ENCODE measurements at places on chromosomes 5 and 9.

- no peak for DNase-seq
Measured at GRCh38 chr5:37568893-37569292, 189.8 kb downstream of the WDR70 start.

GRCh38 chr5:31255041-31255440 is 61.6 kb downstream of the CDH6 start:
- no peak for DNase-seq

GRCh38 chr9:93298498-93299417 is 114.8 kb downstream of the WNK2 start:
- DNase-seq = no peak

DNA sequence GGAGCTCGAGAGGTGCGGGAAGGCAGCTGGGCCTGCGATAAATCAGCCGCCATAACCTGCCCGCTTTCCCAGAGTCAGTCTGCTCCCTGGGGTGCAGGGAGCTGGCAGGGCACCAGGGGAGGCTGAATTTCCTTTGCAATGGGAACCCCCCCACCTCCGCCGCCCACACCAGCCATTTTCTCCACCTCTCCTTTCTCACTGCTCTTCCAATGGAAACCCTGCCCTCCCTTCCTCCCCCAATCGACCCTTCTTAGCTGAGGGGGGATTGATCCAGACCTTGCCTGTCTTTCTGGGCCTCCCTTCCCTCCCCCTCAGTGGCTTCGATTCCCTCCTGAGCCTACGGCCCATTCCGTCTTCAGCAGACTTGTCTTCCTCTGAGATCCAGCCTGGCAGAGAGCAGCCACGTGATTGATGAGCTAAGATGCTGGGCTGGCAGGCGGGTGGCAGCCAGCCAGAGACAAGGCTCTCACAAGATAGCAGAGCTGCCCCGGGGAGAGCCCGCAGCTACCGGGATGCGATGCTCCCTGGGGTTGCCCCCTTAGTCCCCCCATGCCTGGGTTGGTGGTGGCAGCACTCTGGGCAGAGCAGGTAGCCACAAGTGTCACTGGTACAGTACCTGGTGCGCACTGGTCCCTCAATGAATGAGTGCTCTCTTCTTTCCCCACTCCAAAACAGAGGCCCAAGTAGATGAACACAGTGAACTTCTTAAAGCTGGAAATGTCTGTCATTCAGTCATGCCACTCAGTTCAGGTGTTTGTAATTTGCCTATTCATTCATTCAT is 53.7 kb upstream of the FABP6 start:
- no peak for DNase-seq

DNA sequence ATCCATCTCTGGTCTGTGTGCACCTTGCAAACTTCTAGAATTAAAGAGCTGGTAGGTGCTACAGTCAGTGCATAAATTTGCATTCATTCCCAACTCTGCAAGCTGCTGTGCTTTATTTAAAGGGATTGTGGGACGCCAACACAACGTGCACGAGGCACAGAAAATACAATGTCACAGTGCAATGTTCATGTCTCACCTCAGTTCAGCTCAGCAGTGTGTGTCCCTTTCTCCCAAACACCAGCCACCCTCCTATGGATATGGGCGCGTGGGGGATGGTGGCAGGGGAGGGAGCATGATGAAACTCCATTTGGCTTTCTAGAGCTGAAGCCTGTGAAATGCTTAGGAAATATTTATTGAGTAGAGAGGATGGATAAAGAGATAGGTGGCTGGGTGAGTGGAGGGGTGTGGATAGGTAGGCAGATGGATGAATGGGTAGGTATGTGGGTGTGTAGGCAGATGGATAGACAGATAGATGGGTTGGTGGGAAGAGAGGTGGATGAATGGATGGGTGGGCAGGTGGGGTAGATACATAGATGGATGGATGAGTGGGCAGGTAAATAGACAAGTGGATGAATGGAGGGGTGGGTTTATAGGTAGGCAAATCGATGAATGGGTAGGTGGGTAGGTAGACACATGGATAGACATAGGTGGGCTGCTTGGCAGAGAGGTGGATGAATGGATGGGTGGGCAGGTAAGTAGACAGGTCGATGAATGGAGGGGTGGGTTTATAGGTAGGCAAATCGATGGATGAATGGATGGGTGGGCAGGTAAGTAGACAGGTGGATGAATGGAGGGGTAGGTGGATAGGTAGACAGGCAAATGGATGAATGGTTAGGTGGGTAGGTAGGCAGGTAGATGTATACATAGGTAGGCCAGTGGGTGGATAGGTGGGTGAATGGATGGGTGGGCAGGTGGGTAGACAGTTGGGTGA is 92.7 kb upstream of the FCN2 start:
- DNase-seq = no peak

- DNase-seq = no peak
Measured at GRCh38 chr5:137016783-137017324, 482.3 kb downstream of the SPOCK1 start.

DNA sequence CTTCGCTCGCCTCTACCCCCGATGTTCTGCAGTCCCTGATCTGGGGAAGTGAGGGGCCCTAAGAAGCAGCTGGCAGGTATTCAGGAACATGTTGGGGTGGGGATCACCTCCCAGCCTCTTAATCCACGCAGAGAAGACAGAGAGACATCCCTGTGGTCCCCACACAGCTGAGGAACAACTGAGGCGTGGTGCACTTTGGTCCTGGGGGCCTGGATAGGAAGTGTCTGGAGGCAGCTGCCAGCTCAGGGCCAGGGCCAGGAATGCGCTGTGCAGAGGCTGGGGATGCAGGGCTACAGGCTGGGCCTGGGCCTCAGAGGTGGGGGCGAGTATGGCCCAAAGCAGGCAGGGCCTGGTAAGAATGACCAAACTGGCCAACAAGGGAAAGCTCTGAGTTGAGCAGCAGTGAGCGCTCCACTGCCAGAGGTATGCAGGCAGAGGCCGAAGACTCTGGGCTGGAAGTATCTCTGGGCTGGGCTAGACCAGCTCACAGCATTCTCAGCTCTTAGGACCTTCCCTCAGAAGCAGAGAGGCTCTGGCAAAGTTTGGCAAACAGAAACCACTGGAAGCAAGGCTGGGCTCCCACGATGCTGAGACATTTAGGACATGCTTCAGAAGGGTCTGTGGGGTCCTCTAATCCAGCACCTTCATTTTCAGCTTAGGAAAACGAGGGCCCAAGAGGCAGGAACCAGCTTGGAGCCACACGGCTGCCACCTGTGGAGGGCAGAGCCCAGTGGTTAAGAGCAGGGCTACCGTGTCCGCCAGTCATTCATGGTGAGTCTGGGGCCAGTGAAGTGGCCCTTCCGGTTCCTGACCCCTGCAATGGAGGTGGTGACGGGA is 174.4 kb downstream of the GAPVD1 start:
- DNase-seq = no peak

- no peak for DNase-seq
Measured at GRCh38 chr5:131104169-131104808, 60.8 kb downstream of the HINT1 start.

- no peak for DNase-seq
Measured at GRCh38 chr9:12701126-12701525, 7.9 kb downstream of the TYRP1 start.

GRCh38 chr5:167247816-167248215 is 1043.6 kb upstream of the WWC1 start:
- no peak for DNase-seq

DNA sequence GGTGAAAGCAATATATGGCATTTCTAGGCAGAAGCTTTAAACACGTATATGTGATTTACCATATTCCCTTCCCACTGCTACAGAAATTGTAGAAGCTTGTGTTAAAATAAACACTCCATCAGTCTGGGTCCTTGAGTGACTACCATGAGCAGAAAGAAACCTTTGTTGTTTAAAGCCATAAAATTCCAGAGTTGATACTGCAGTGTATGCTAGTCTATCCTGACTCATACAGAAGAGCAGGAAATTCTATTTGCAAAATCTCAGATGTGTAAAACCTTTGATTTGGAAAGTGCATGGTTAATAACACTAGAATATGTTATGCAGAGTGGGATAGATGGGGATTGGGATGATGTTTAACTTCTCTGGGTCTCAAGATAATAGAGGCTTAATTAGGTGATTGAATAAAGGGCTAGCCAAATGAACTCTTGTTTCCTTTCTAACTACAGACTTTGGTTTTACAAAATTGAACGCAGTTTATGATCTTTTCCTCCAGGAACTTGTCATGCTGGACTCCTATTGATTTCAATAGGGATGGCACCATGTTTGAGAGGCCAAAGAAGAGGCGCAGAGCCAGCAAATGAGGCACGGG is 282.7 kb upstream of the VLDLR start:
- no peak for DNase-seq

- no peak for DNase-seq
Measured at GRCh38 chr5:76207120-76207519, 123.9 kb downstream of the SV2C start.

- DNase-seq = no peak
Measured at GRCh38 chr5:134063188-134063820, 51.2 kb upstream of the TCF7 start.

GRCh38 chr5:5077236-5077635 is 62.9 kb upstream of the ADAMTS16 start:
- DNase-seq = no peak

DNA sequence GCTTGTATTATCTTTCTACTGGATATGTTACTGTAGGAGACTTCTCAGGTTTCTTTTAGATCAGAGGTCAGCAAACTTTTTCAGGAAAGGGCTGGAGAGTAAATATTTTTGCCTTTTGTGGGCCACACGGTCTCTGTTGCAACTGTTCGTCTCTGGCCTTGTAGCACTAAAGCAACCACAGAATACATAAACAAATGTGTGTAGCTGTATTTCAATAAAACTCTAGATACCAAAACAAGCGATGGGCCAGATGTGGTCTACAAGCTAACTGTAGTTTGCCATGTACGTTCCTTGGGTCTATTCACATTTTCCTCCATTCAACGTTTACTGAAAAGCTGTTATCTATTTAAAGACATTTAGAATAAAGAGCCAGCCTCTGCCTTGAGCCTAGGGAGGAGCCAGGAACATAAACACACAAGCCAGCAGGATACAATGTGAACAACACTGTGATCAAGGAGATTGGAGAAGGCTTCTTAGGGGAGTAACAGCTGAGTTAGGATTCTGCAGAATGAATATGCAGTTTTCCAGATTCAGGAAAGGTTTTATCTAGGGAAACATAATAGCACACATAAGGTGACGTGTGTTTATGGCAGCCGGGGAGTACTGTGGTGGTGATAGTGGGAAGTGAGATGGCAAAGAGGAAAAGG is 33.0 kb upstream of the HOMER1 start:
- no peak for DNase-seq

- DNase-seq = no peak
Measured at GRCh38 chr5:104942735-104943134, 1380.1 kb upstream of the NUDT12 start.

DNA sequence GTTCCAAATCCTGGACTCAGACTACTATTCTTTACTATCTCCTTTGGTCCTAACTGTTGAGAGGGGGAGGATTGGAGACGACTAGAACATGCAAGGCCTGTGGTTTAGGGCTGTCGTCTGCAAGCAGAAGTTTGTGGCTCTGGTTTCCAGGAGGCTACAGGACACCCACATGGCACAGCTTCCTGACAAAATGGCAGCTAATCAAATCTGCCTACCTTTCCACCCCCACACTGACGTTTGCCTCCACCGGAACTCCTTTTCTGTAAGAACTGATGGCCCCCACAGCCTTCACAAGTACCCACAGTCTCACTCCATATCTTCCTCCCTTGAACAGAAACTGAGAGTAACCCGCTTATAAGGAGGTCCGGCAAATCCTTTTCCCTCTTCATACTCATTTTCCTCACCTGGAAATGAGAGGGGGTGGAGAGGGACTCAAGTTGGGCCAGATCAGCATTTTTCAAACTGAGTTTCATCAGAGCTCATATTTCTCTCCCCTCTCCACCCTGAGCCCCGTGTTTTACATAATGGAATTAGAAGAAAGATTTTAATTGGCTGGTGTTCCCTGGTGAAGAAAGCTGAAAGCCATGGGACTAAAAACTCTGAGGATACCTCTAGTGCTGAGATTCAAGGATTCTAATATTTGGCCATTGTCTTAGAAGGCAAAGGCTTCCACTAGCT is 5.2 kb downstream of the SLC31A2 start:
- peak; percentile 12 for DNase-seq

- DNase-seq = no peak
Measured at GRCh38 chr5:151661968-151662732, 24.6 kb downstream of the SPARC start.

DNA sequence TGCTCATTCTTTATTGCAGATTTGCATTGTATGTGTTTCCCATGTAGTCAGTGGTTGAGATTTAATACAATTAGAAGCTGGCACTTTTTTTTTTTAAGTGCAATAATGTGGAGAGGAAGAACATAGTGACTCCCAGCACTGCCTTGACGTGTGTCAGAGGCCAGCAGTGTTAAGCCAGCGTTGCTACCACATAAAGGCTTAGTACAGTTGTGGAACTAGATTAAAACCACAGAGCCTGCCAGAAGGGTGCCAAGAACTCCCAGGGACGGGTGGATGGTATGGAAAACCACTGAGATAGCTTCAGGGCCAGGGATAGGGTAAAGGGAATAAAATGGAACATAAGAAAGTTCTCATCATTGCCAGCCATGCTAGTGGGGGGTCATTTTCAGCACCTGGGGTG is 142.9 kb downstream of the TRIO start:
- DNase-seq = no peak

DNA sequence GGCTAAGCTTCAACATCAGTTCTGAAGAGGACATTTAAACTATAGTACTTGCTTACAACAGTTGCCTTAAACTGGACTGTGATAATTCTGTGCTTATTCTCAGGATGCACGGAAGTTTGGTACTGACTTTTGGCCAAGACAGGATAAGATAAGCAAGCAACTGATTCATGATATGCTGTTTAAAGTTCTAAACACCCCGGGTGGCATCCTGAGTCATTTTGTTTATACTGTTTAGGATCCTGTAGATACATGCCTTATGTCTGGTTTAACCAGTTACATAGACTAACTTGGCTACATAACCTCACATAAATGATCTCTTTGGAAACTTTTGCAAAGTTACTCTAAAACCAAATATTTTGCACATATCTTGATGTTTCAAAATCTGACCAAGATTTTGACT is 95.9 kb downstream of the CDH9 start:
- no peak for DNase-seq

DNA sequence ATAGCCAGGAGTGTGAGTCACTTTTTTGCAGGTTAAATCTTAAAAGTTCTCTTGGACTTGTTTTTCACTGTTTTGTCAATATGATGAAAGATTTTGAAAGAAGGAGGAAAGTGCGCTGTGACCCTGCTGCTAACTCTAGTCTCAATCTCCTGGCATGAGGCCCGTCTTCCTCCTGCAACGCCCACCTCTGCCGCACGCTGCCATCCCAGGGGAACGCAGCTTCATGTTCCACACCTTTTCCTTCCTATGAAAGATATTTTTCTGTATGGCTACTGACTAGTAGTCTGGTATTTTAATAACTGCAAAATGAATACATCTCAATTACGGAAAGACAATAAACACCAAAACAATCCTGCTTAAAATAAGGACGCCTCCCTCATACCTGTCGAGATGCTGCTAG is 8.3 kb downstream of the PPIC start:
- no peak for DNase-seq

DNA sequence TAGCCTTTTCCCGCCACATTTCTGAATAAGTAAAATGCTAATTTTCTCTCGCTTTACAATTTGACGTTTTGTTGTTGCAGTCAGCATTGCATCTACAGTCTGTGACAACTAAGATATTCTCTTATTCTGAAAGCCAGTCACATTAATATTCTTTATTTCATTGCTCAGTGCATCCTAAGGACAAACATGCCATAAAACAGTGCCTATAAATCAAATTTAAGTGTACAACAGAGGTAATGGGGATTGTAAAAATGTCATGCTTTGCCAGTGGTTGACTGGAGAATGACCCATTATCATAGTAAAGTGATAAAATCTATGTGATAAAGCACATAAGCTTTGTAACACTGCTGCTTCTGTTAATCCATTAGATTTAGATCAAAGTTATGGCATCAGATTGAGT is 1850.0 kb upstream of the ACO1 start:
- no peak for DNase-seq

GRCh38 chr5:50875002-50875344 is 208.5 kb downstream of the PARP8 start:
- no peak for DNase-seq
